ENCODE measurements at places on chromosomes 4 and X.
A peak's percentile ranks its signal among the peaks of the same experiment; 100 is the strongest.

DNA sequence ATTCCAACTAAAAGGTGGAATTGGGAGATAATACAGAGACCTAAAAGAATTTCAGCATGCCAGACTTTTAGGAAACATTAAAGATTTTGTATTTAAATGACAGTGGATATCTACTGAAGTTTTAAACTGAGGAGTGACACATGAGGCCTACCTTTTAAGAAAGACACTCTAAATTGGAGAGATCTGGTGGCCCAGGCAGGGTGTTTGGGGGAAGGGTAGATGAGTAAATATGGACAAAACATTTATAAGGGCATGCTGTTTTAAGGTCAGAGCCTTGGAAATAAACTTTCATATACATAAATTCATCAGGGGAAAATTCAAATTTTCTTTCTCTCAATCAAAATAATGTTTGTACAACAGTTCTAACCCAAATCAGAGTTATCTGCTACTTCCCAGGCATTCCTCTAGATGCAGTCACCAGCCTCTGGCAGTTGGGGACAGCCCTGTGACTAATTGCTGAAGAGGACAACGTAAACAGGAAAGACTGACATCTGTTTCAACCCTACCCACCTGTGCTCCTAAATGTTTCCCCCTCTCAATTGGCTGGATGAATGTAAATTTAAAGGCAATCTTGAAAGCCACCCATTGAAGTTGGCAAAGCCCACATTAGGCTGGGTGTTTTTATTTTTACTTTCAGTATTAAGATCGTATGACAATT lies 1646.9 kb upstream of the ADGRL3 start:
- no peak for DNase-seq

DNA sequence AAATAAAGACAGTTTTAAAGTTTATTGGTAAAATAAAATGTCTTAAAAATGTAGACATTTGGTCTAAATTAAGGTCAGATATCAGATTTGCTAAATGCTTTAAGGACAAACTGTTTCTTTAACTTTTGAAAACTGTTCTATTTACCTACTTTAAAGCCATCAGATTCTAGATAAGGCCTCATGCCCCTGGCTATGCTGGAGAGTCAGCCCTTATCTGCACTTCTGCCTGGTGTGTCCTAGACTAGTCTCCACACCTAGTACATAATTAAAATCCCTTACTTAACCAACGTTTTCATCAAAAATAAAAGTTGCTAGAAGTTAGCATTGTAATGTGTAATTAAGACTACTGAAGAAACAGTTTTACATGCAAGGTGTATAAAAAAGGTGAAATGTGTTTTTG lies 25.6 kb downstream of the HSD17B11 start:
- no peak for DNase-seq

- DNase-seq, result no peak
These were observed 54.5 kb downstream of the FAM184B start for GRCh38 chr4:17726911-17727310.

GRCh38 chr4:67743194-67743593 lies 11.0 kb downstream of the GNRHR start:
- no peak for DNase-seq

GRCh38 chrX:35507701-35508100 lies 290.4 kb upstream of the MAGEB16 start:
- DNase-seq, result no peak

DNA sequence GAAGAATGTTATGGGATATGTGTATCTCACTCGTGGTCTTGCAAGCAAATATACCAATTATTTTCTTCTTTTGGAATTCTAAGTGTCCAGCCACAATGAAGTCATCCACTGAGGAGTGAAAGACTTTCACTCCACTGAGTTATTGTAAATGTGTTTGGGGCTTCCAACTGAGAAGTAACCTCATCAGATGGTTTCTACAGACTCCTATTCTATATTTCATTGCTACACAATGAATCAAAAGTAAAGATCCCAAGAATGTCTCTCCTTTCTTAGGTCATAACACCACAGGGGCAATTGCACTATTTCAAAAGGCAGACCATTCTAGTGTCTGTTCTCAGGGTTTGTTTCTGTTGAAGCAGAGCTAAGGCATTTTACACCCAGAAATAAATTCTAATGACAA lies 12.3 kb upstream of the VCX2 start:
- no peak for DNase-seq

DNA sequence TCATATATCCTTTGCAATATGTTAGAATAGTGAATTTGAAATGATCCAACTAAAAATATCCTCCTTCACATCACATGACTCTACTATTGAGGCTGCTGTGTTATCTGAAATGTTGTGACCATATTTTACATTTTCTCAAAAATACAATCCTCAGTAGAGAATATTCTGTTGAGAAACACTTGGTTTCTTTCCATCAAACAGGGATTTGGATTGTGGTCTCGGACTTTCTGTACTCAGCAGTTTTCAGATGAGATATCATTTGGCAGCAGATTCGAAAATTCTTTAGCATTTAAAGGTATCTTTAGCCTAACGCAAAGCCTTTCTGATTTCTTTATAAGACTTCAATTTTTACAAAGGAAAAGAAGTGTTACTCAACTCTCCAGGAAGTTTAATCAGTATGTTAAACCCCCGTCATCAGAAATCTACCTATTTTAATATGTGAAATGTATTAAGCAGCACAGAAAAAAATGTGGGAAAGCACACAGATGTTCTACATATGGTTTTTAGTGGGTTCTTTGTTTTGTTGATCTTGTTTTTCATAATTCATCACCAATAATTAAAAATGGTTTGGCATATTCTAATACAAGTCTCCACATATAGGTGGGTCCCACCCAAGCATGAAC lies 55.4 kb upstream of the ANXA3 start:
- no peak for DNase-seq

- no peak for DNase-seq
These were observed 35.4 kb upstream of the TMEM184C start for GRCh38 chr4:147581606-147582350.

GRCh38 chr4:83334425-83335241 lies at the start of gene HPSE:
Gene HPSE (minus strand): TSS chr4:83334848. CDS start chr4:83334782, 66 bp downstream.
- peak; percentile 75 for DNase-seq

GRCh38 chr4:138908134-138908533 lies 107.4 kb upstream of the NOCT start:
- DNase-seq, result no peak

- no peak for DNase-seq
These were observed 26.2 kb downstream of the TMEM144 start for GRCh38 chr4:158236304-158237030.

- DNase-seq, result no peak
These were observed 70.5 kb upstream of the CBLL2 start for GRCh38 chrX:22202251-22202650.

- no peak for DNase-seq
These were observed 13.6 kb downstream of the JADE1 start for GRCh38 chr4:128823025-128823661.

DNA sequence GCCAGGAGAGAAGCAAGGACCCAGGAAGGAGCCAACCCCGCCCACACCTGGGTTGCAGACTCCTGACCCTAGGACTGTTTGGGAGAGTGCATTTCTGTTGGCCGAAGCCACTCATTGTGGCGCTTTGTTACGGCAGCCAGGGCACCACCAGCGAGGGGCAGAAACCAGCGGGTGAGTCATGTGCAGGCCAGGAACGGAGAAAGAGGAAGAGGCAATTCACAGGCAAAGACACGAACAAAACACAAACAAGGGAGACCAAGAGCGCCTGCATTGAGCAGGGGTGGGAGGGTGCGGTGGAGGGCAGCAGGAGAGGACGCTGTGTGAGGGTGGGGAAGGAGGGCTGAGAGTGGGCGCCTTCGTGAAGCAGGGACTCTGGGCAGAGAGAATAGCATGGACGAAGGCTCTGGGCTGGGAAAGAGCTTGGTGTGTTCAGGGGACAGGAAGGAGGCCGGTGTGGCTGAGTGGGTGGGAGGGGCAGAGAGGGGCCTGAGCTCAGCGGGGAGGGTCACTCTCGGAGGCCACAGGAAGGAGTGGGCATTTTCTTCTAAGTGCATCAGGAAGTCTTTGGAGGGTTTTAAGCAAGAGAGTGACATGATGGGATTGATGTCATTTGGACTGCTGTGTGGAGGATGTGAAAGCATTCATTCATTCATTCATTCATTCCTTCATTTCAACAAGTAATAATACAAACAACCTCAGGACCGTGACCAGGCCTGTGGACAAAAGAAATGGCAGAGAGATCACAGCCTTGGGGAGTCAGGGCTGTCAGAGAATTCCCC lies 12.2 kb upstream of the WFS1 start:
- DNase-seq, result peak; percentile 22

- DNase-seq, result no peak
These were observed 22.8 kb downstream of the MSN start for GRCh38 chrX:65690057-65690855.

DNA sequence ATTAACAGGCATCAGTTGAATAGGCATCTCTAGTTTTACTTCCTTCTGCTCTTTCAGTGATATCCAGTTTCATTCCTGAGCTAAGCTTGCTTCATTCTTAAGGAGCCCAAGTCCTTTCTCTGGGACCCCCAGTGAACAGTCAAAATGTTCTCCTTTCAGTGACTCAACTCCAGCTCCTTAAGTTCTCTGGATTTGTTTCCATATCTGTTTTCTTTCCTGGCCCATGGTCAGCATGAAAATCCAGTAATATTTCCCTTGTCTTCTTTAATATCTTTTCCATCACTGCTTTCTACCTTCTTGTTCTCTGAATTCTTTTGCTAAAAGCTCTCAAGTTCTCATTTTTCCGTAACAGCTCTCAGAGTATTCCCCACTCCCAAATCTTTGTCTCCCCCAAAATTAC lies 25.5 kb downstream of the ADGRL3 start:
- no peak for DNase-seq

- peak; percentile 17 for DNase-seq
These were observed 103.8 kb upstream of the QRFPR start for GRCh38 chr4:121484633-121485032.

- DNase-seq, result no peak
These were observed 1.7 kb upstream of the STIM2 start for GRCh38 chr4:26858947-26859401.

- DNase-seq, result no peak
These were observed 17.1 kb upstream of the PCDH10 start for GRCh38 chr4:133131829-133132460.

DNA sequence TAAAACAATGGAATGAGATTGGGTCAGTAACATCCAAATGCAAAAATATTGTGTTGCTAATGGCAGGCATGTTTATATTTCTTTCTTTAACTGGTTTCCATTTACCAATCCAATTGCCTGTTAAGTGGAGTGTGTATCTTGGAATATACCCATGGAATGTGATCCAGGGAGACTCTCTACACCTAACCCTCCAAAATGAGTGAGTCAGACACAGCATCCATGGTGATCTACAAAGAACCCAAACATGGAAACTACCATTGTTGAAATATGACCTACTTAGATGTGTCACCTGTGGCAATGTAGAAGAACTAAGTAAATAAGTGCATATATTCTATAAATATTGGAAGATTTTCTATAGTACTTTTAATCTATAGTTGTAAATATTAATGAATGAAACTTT lies 110.3 kb downstream of the AREG start:
- DNase-seq, result no peak

DNA sequence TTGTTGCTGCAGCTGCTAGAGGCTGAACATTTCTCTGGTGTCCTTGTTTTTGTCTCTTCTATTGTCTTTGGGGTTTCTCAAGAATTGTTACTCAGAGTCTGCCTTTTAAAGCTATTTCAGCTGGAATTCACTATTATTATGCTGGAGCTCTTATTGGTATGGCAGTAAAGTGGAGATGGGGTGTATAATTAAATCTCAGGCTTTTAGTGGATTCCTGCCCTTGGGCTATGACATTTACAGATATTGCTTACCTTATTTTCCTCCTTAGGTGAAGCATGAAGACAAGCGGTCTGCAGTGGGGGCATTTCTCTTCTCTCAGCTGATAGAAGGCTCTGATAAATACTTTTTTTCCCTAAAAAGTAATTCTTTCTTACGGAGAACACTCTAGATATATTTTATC lies 1656.6 kb upstream of the IGFBP7 start:
- no peak for DNase-seq

DNA sequence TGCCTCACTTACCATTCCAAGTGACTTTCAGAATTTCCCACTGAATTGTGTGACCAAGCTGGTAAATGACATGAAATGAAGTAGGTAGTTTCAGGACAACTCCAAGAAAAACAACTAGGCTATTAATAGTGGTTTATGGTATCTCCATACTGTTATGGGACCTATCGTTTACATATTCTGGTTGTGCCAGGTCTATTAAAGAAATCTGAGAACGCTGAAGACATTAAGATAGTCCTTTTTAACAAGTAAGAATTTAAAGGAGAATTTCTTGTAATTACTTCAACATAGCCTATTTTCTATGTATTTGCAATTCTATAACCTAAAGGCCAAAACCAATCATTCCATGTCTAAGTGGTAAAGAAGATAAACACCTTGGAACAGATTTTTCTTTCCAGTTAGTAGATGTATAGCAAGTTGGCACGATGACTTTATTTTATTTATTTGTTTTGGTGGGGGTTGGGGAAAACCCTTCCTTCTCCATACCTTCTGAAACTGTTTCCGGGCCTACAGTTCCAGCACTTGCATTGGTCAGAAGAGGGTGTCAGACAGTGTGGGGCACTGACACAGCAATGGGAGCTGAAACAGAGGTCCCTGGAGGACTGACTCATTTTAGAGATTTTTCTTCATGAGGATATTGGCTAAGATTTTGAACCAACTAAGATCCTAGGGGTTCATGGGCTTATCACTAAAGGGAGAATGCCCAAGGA lies 7.6 kb upstream of the DCLK2 start:
- no peak for DNase-seq

- DNase-seq, result no peak
These were observed 6.0 kb upstream of the NAF1 start for GRCh38 chr4:163172647-163173046.

GRCh38 chrX:53128097-53128749 lies 34.3 kb downstream of the KANTR start:
- no peak for DNase-seq

DNA sequence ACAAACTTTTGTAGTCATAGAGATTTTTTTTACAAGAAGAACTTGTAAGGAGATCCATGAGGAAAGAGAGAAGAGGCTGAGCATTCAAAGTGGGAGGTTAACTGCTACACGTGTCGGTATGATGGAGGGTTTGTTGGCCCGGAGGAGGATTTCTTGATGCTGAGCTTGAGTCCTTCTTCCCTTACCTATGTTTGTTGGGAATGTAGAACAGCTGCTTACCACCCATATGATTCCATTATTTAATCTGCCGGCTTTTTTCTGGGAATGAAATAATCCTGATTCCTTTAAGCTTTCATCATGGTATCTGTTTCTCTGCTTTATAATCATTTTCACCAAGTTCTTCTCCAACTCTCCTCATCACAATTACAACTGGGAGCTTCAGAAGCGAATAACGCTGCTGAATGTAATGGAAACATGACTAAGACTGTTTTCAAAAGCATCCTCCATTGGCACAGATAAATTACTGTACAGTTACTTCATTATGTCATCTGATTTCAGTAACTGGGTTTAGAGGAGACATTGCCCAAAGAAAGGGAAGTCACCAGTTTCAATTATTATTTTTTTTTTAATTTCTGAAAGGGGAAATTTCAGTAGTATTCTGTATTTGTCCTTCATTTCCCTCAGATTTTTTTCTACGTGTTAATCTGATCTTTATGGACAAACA lies 420.6 kb downstream of the SPRY1 start:
- DNase-seq, result no peak

GRCh38 chrX:42804524-42804923 lies 26.6 kb upstream of the PPP1R2C start:
- no peak for DNase-seq

GRCh38 chr4:78058591-78059523 lies 1.7 kb downstream of the FRAS1 start:
- DNase-seq, result no peak
